ENCODE measurements at places on chromosomes 7 and 10.

DNA sequence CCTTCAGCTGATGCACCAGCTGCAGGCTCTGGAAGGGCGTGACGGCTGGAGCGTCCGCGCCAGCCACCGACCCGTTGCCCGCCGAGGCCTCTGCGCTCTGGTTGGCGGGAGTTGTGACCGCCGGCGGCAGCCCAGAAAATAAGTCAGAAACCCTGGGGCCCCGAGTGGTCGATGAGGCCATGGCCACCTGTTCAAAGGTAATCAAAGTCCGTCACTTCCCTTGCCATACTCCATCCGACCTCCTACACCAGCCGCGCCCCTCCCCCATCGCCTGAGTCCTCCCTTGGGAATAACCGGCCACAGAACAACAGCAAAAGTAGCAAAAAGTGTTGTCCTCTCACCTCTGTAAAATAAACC lies 406 bp downstream of the PRLHR start:
- no peak for DNase-seq
- no peak overlapping the region for H3K27ac ChIP-seq
- peaks cover 27% of the 10 kb centered on the region for H3K27me3 ChIP-seq
- no peak overlapping the region for H3K4me3 ChIP-seq
- H3K36me3 ChIP-seq: no peaks in the 10 kb centered on the region

GRCh38 chr10:119817991-119818888 lies 54.4 kb downstream of the MCMBP start:
- H3K27me3 ChIP-seq: no peaks in the 10 kb centered on the region
- DNase-seq: peak; percentile 86
- peak overlapping the region; percentile 61 for H3K27ac ChIP-seq

- H3K27me3 ChIP-seq: no peaks in the 10 kb centered on the region
- no peaks in the 10 kb centered on the region for H3K4me1 ChIP-seq
- H3K4me3 ChIP-seq: no peak overlapping the region
- H3K36me3 ChIP-seq: no peaks in the 10 kb centered on the region
- H3K27ac ChIP-seq: no peak overlapping the region
These were observed 43.8 kb downstream of the CFAP46 start for GRCh38 chr10:132898391-132899053.

GRCh38 chr7:42359946-42360345 lies 122.9 kb upstream of the GLI3 start:
- no peaks in the 10 kb centered on the region for H3K27me3 ChIP-seq
- DNase-seq: no peak
- H3K4me1 ChIP-seq: no peaks in the 10 kb centered on the region
- H3K36me3 ChIP-seq: no peaks in the 10 kb centered on the region
- no peak overlapping the region for H3K27ac ChIP-seq

- H3K4me3 ChIP-seq: no peak overlapping the region
- no peaks in the 10 kb centered on the region for H3K4me1 ChIP-seq
- H3K27ac ChIP-seq: no peak overlapping the region
- no peaks in the 10 kb centered on the region for H3K27me3 ChIP-seq
- no peaks in the 10 kb centered on the region for H3K36me3 ChIP-seq
These were observed 224.2 kb upstream of the AUTS2 start for GRCh38 chr7:69374044-69374425.

DNA sequence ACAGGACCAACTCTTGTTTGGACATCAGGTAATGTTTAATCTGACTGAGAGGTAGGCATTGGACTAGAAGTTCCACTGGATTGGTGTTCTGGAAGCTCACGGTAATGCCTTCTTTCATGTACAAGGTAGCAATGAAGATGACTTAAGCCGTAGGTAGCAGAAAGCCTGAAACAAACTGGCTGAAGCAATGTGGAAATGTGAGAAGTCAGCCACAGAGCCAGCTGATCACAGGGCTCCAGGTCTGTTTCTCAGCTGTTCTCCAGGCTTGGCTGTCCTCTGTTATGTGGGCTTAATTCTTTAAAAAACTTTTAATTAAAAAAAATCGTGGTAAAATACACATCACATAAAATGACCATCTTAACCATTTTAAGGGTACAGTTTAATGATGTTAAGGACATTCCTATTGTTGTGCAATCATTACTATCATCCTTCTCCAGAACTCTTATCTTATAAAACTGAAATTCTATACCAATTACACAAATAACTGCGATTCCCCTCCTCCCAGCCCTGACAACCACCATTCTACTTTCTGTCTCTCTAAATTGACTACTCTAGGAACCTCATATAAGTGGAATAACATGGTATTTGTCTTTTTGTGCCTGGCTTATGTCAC lies 101.4 kb upstream of the ZNF32 start:
- no peak for DNase-seq

GRCh38 chr10:75111907-75112679 lies 637 bp downstream of the SAMD8 start:
- no peaks in the 10 kb centered on the region for H3K36me3 ChIP-seq
- peak; percentile 66 for DNase-seq
- no peaks in the 10 kb centered on the region for H3K27me3 ChIP-seq
- H3K27ac ChIP-seq: peak overlapping the region; percentile 97

DNA sequence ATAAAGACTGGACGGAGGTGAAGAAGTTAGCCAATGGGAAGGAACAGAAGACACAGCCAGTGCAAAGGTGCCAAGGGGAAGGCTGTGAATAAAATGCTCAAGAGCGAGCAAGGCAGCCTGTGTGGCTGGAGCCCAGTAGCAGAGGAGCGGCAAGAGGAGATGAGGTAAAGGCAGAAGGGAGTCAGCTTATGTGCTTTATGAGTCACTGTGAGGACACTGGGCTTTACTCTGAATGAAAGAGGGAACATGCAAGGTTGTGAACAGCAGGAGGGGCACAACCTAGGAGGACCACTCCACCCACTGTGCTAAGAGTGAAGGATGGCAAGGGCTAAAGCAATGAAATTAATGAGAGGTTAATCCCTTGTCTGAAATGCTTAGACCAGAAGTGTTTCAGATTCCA lies 129.0 kb upstream of the ODAD2 start:
- no peaks in the 10 kb centered on the region for H3K27me3 ChIP-seq
- no peaks in the 10 kb centered on the region for H3K36me3 ChIP-seq

DNA sequence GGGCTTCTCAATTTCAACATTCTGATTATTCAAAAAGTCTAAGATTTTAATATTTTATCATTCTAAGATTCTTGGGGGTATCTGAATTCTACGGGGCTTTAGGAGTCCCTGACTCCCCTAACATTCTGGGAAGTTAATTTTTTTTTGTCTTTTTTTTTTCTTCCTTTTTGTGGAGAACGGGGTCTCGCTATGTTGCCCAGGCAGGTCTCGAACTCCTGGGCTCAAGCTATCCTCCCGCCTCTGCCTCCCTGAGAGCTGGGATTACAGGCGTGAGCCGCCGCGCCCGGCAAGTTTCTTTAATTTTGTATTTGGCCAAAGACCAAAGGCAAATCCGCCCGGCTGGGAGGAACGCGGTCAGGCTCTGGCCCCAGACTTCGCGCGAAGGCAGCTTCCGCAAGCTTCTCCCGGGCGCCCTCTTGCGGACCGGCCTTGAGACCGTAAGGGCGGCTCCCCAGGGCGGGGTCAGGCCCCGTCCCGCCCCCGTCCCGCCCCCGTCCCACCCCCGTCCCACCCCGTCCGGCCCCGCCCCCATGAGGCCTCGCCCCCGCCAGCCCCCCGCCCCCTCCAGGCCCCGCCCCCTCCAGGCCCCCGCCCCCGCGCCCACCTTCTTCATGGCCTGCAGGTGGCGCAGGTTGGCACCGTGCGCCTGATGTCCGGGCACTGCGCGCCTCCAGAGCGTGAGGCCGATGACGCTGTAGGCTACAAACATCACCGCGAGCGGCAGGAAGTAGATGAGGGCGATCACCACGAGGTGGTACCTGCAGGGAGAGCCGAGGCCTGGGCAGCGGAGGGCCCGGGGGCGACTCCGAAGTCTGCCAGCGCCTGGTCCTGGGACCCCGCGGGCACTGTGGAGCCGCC lies 8.2 kb downstream of the TACR2 start:
- peaks cover 22% of the 10 kb centered on the region for H3K4me1 ChIP-seq
- no peak overlapping the region for H3K27ac ChIP-seq
- peak; percentile 97 for DNase-seq
- no peak overlapping the region for H3K4me3 ChIP-seq
- H3K27me3 ChIP-seq: no peaks in the 10 kb centered on the region
- H3K36me3 ChIP-seq: peaks cover 5% of the 10 kb centered on the region

GRCh38 chr7:129262324-129262723 lies 37.5 kb downstream of the AHCYL2 start:
- H3K36me3 ChIP-seq: no peaks in the 10 kb centered on the region
- H3K4me3 ChIP-seq: no peak overlapping the region
- no peaks in the 10 kb centered on the region for H3K27me3 ChIP-seq
- H3K27ac ChIP-seq: no peak overlapping the region

GRCh38 chr7:70457482-70457881 lies 674.5 kb upstream of the GALNT17 start:
- no peak overlapping the region for H3K27ac ChIP-seq
- no peak for DNase-seq
- H3K27me3 ChIP-seq: no peaks in the 10 kb centered on the region

DNA sequence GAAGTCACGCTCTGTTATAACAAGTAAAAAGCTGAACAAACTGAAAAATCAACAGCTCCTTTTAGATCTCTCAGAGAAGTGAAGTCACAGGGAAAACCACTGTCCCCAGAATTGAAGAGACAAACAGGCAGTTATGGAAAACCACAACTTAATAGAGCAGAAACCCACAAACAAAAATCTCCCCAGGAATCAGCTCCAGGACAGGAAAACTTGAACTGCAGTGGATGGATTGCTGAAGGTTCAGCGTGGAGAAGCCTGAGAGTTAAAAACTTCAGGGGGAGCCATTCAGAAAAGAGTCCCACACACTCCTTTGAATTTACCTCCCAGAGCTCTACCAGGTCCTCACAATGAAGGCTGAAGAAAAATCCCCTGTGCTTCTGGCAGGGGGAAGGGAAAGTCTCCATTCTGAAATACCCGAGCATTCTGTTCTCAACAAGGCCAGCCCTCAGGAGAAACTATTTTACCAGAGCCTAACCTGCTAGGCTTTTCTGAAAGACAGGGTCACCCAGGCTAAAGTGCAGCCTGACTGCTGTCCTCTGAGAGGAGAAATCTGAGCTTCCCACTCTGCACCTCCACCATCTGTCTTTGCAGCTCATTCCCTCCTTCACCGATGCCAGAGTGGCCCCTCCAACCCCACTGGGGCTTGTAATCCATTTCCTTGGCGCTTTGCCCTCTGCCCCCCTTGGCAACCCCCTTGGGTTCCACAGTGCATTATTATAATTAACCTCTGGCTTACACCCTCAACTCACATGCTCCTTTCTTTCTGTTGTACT lies 65.0 kb upstream of the CCNY start:
- no peaks in the 10 kb centered on the region for H3K27me3 ChIP-seq
- DNase-seq: no peak
- no peaks in the 10 kb centered on the region for H3K36me3 ChIP-seq
- H3K27ac ChIP-seq: no peak overlapping the region
- H3K4me3 ChIP-seq: no peak overlapping the region

- no peaks in the 10 kb centered on the region for H3K36me3 ChIP-seq
- no peak overlapping the region for H3K27ac ChIP-seq
- DNase-seq: no peak
- H3K27me3 ChIP-seq: no peaks in the 10 kb centered on the region
These were observed 28.3 kb upstream of the AFAP1L2 start for GRCh38 chr10:114432566-114433093.

GRCh38 chr10:123754123-123754522 lies 88.0 kb downstream of the GPR26 start:
- H3K4me1 ChIP-seq: peaks cover 5% of the 10 kb centered on the region
- no peak for DNase-seq
- H3K36me3 ChIP-seq: no peaks in the 10 kb centered on the region
- H3K27me3 ChIP-seq: no peaks in the 10 kb centered on the region
- no peak overlapping the region for H3K27ac ChIP-seq
- H3K4me3 ChIP-seq: no peak overlapping the region

GRCh38 chr7:112157072-112157471 lies 49.1 kb downstream of the DOCK4 start:
- H3K36me3 ChIP-seq: no peaks in the 10 kb centered on the region
- H3K4me1 ChIP-seq: no peaks in the 10 kb centered on the region
- no peak for DNase-seq

DNA sequence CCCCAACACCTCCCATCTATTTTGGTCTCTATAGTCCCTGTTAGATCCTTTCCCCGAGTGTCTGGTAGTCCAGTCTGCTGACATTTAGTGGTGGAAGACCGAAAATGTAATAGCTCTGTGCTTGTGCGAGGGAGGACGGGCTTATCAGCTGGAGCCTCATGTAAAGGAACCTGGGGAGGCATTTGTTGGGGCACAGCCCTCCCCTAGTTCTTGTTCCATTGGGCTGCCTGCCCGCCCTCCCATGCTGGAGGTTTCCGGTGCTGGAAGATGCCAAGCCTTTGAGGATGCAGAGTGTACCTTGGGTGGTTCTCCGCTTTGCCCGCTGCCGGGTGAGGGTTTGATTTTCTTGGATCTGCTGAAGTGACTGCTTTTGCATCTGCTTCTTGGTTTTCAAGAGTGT lies 5.4 kb downstream of the ZNF862 start:
- H3K27ac ChIP-seq: no peak overlapping the region
- H3K4me3 ChIP-seq: no peak overlapping the region
- no peaks in the 10 kb centered on the region for H3K36me3 ChIP-seq
- no peaks in the 10 kb centered on the region for H3K4me1 ChIP-seq
- DNase-seq: no peak

DNA sequence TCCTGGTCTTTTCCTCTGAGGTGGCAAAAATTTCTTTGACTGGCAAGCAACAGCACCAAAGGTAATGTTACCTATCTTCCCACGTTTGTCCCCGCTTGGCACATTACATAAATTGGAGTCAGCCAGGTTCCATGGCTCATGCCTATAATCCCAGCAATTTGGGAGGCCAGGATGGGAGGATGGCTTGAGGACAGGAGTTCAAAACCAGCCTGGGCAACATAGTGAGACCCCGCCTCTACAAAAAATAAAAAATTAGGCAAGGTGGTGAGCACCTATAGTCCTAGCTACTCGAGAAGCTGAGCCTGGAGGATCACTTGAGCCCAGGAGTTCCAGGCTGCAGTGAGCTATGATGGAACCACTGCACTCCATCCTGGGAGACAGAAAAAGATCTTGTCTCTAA lies 139.5 kb downstream of the IDE start:
- H3K36me3 ChIP-seq: no peaks in the 10 kb centered on the region
- H3K4me3 ChIP-seq: no peak overlapping the region

GRCh38 chr7:151941009-151941408 lies 15.2 kb upstream of the GALNTL5 start:
- no peak overlapping the region for H3K27ac ChIP-seq
- H3K27me3 ChIP-seq: no peaks in the 10 kb centered on the region
- DNase-seq: no peak

All from trophoblast cell (in vitro differentiated cells and primary cell).